ENCODE measurements at places on chromosomes 16 and 17. TPM values are rescaled to one million over a fixed set of nuclear protein-coding genes. Genes with fewer than 3 reads are reported as not detected.

CARD14 gene
- total RNA-seq: 9.4 TPM

IGSF6 gene
- not detected for total RNA-seq

CTRB1 gene
- total RNA-seq: not detected

CHST6 gene
- not detected for total RNA-seq

DNA sequence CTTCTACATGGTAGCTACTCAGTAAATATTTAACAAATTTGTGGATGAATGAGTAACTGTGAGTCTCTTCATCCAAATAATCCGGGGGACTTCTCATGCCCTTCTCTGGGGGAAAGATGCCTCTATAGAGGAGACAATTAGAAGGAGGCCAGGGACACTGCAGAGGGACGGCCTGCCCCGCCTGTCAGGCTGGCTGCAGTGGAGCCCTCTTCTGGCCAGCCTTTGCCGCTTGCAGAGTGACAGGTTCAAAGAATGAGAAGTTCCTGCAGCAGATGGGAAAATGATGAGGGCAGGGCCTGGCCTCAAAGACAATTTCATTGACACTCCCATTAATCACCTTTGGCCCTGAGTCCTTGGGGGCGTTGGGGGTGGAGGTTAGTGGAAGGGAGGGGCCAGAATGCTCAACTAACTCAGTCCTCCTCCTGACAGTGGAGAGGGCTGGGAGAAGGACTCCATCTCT lies 339.0 kb downstream of the MAF start:
- DNase-seq: peak; percentile 41

GRCh38 chr17:64406321-64407200 lies 15.9 kb upstream of the PECAM1 start:
- peak; percentile 22 for DNase-seq

GRCh38 chr17:7480089-7480384 lies 606 bp upstream of the ZBTB4 start:
- no peak for DNase-seq

- DNase-seq: peak; percentile 35
Observed at GRCh38 chr17:41771389-41772206, 14.9 kb downstream of the JUP start.

DNA sequence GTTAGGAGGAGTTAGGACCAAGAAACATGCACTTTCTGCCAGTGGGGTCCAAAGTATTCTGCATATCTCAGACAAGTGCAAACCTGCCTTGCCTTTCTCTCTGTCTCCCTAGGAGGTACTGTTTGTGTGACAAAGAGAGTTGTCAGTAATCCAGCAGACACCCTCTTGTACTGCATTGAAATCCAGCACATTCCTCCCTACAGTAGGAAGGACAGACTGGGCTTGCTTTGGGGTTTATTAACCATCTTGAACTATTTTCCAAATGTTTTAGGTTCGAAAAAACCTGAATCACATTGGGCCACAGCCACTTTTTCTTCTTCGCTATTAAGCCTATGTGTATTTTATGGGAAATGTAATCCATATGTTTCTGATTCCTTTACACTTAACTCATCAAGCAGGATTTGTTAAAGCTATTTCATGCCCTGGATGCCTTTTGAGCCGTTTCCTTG lies 204.2 kb upstream of the KCNJ16 start:
- DNase-seq: no peak

- DNase-seq: no peak
Observed at GRCh38 chr16:57837305-57838125, 35.2 kb upstream of the KIFC3 start.

DNA sequence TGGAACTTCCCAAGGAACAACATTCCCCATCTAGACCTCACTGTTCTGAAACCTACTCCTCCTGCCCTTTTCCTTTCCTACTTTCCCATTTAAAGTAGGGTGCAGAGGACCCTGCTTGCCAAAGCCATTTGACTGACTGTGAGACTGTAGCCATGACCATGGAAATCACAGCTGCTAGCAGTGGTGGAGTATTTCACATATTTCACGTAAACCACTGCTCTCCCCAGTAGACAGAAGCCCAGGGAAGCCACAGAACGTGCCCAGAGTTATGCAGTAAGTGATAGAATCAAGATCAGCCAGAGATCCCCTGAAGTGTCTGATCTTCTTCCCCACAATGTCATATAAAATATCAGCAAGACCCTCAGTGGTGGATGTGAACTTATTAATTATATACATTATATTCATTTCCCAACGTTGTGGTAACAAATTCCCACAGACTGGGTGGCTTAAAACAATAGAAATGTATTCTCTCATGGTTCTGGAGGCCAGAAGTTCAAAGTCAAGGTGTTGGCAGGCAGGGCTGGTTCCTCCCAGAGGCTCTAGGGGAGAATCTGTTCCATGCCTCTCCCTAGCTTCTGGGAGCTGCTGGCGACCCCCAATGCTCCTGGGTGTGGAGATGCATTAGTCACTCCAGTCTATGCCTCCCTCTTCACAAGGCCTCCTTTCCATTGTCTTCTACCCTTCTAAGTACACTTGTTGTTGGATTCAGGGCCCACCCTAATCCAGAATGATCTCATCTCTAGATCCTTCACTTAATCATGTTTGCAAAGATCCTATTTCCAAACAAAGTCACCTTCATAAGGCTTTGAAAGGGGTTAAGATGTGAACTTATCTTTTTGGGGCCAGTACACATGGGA lies 20.7 kb upstream of the PRM1 start:
- DNase-seq: no peak

DNA sequence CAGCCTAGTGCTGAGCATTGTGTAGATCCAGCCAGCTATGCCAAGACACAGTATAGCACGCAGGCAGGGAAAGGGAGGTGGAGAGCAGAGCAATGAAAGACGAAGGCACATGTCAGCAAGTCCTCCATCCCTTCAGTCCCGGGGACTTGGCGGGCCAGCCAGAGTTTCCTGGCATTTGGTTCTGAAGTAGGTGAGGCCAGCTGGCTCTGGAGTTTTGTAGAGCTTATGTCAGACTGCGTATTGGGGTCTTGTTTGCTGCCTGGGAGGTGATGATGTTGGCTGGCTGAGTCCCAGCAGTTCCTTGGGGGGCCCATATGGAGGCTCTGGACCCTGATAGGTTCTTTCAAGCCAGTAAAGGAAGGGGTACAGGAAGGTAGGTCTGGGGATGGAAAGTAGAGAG lies 55.7 kb upstream of the AKTIP start:
- DNase-seq: no peak

Measured in HT-29 (cell line).